ENCODE measurements at places on chromosomes 11 and 22.

- no peak for DNase-seq
Measured at GRCh38 chr11:108223348-108224149, 682 bp downstream of the ATM start.

DNA sequence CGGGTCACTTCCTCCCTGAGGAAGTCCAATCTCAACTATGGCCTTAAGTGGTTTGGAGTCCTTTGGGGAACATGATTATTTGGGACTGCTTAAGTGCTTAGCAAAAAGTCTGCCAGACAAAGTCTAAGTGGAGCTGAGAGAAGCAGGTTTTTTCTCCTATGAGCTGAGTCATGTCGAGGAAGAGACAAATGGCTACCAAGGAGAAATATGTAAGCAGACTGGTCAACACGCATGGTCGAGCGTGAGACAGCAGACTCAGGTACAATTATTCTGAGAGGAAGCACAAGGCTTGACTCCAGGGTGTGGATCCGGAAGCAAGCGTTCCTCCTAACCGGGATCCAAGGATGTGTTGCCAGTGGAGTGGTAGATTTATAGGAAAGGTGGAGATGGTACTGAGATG, 30.6 kb downstream of the UBASH3B start:
- no peak for DNase-seq

- no peak for DNase-seq
Measured at GRCh38 chr11:1934335-1935155, 12.6 kb upstream of the MRPL23 start.

GRCh38 chr22:22870577-22871404, 16.8 kb upstream of the IGLL5 start:
- no peak for DNase-seq

- DNase-seq = no peak
Measured at GRCh38 chr11:2663915-2664314, 35.9 kb downstream of the KCNQ1OT1 start.

GRCh38 chr11:100929377-100929776, 200.2 kb downstream of the PGR start:
- DNase-seq = no peak

DNA sequence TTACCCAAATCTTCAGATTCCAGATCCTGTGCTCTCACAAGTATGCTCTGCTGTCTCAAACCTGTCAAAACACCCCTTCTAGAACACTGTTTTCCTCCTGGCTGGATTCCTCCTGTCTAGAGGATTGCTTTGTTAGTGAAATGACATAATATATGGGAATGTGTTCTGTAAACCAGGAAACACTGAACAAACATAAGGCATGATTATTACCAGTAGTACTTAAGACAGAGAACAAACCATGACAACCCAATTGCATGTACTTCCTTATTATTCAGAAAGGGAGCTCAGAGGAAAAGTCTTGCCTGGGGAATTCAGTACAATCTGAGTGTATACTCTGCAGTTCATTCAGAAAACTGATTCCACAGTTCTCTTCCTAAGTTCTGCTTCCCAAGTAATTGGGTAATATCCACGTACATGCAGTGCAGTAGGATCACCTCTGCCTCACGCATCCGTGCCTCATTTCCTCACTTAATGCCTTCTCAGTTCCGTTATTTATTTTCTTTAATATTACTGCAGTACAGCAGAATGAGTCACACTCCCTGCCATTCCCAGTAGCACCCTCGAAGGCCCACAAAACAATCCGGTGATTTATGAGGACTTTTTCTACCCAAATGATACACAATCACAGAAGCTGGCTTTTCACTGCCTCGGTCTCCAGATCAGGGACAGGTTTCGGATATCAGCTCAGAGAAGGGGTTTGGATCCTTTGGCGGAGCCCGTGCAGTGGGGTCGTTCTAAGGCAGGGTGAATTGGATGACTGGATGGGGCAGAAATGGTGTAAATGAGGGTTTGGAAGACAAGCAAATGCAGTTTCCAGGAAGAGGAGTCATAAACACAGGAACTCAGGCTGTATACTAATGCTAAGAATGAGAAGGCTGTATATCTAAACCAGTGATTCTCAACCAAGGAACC, 896.9 kb downstream of the KCNA4 start:
- no peak for DNase-seq

- DNase-seq = no peak
Measured at GRCh38 chr11:95375451-95375850, 144.4 kb upstream of the SESN3 start.

DNA sequence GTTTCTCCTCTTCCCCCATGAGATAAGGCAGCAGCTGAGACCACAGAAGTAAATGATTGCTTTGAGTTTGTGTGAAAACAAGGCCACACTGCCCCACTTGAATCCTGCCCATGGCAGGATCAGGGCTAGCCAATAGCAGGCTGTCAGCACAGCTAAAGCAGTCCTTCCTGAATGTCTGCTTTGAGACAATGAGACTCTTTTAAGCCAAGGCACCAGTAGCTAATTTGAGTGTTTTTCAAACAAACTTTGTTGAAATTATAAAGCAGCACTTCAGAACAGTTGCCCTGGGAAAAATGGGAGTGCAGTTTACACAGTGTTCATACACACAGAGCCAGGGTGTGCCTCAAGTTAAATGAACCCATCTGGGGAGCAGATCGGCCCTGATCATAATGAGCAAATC, 103.5 kb upstream of the OR5AK2 start:
- DNase-seq = no peak

DNA sequence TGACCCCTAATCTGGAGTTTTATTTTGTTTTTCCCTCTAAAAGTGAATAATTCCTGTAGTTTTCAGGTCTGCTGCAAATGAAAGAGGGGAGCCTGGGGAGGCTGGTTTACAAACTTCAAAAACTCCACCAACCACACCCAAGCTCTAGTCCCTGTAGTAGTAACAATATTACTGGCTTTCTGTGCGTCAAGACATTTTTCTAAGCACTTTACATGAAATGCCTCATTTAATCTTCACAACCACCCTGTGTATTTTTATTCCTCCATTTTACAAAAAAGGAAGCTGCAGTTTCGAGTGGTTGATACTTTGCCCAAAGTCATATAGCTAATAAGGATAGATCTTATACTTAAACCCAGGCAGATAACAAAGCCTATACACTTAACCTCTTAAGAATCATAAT, 23.5 kb downstream of the CTNND1 start:
- no peak for DNase-seq

DNA sequence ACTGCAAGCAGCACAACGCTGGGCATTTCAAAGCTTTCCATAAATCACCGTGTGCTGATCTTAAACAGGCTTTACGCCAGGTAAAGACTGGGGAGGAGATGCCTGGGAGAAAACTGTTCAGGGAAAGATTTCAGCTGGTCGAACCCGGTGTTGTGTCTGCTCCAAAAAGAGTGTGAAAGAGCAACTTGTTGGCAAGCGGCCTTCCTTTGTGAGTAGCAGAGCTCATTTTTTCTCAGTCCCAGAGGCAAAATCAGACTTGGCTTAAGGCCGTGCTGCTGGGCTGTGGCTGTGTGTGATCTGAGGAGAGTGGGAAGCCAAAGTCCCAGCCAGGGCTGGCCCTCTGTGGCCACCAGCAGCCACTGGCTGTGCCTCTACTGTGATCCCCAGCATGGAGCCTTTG, 75.7 kb upstream of the E2F8 start:
- no peak for DNase-seq

DNA sequence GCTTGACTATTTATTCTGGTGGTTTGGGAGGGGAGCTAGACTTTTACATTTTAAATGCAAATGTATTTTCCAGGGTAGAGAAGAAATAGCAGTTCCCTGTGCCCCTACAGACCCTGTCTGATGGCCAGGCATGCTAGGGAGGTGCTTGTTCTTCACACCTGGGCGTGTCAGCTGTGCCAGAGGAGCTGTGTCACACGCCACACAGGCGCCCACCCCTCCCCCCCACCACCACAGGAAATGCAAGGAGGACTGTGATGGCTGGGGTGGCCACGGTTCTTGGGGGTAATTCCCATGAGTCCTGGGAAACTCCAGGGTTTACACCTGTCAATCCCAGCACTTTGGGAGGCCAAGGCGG, 82.2 kb downstream of the FLI1 start:
- DNase-seq = no peak

DNA sequence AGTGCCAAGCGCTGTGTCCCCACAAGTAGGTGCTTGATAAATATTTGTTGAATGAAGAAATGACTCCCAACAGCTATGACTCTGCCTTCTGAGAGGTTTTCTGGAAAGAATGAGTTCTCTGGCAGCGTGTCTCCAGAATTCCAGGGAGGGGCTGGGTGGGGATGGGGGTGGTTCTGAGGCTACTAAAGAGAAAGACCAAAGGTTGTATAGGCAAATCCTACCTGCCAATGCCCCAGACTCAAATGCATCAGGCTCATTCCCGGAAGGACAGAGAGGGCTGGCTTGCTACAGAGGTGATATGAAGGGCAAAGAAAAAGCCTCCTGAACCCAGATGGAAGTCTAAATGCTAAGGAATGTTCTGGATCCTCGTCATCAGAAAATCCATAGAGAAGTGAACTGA, 1.9 kb downstream of the DUSP18 start:
- DNase-seq = no peak

DNA sequence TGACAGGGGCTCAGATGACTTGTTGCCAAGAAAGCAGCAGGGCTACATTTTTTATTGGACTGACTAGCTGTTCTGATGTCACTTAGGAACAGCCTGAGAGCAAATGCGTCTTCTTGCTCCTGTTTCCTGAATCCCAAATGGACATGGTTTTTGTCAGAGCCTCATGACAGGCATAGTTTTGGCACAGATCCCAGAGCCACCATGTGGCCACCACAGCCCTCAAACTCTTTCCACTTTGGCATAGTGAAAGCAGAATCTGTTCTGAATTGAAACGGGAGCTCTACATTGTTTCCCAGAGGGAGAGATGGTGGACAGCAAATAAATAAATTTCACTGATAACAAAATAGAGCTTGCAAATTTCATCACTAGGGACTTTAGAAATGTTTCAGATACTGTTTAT, 222.2 kb downstream of the C11orf87 start:
- DNase-seq = no peak

- no peak for DNase-seq
Measured at GRCh38 chr11:127461241-127462064, 460.9 kb upstream of the KIRREL3 start.

DNA sequence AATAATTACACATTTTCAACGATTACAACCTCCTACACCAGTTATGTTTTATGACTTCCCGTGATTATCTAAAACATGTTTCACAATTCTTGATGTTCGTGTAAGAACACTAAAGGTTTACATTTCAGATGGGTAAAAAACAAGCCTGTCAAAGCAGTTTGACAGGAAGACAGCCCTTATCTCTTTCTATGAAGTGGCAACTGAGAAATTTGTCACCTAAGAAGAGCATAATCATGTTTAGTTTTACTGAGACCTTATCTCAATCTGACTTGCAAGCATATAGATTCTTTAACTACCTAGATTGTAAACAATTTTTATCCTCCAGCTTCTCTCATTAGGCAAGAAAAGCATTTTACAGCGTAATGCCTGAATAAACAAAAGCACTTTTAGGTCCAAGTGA, 218.4 kb upstream of the ZBED5 start:
- no peak for DNase-seq

DNA sequence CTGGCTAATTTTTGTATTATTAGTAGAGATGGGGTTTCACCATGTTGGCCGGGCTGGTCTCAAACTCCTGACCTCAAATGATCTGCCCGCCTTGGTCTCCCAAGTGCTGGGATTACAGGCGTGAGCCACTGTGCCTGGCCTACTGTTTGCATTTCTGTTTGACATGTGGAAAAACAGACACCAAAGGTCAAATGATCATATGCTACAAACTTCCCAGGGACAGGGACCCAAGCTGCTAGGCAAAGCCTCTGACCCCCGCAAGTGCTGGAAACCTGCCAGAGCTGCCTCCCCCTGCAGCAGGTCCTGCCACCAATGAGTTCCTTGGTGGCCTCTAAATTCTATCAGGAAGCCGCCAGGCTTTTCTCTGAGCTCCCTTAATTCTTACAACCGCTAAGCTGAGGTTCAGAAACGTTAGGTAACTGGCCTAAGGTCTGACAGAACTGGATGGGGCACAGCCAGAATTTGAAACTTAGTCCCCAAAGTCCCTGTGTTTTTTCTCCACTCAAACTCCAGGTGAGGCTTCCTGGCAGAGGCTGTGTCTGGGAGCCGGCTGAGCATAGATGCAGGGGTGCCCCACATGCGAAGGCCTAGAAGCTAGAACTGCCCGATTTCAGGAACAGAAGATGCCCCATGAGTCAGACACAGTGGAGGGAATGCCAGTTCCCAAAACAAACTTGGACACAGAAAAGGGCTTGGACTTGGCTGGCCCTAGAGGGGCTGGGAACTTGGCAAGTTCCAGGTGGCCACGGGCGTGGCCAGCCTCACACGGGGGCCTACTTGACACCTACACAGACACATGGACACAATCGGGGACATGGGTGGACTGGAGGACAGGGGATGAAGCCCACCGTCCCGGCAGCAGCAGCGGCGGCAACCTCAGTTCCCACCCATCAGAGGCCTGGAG, 7.4 kb downstream of the CSNK1E start:
- no peak for DNase-seq

DNA sequence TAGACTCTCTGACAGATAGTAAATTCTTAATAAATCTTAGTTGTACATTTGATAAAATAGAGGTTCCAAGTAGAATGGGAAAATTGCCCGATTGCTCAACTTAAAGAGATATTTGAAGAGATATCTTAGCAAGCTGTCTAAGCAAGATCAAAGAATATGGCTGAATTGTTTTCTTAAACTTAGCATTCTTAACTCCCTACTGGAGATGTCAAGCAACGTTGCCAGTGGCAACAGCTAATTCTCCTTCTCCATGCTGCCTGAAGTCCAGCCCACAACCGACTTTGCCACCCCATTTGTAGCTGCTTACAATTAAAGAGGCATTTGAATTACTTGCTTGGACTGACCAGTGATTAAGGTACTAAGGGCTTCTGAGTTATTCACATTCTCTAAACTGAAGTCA, 94.4 kb downstream of the FAM181B start:
- DNase-seq = no peak

DNA sequence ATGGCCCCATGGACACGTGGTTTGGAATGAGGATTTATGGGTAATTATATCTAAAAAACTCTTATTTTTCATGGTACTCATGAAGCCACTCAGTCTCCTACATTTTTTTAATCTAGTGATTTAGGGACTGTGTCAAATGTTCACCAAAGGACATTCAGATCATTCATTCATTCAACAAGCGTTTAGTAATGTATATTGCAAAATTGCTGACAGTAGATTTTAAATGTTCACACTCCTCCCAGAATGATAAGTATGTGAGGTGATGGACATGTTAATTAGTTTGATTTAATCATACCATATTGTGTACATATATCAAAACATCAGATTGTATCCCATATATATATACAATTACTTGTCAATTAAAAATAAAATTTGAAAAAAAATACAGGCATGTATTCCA, 40.8 kb upstream of the E2F8 start:
- DNase-seq = no peak

DNA sequence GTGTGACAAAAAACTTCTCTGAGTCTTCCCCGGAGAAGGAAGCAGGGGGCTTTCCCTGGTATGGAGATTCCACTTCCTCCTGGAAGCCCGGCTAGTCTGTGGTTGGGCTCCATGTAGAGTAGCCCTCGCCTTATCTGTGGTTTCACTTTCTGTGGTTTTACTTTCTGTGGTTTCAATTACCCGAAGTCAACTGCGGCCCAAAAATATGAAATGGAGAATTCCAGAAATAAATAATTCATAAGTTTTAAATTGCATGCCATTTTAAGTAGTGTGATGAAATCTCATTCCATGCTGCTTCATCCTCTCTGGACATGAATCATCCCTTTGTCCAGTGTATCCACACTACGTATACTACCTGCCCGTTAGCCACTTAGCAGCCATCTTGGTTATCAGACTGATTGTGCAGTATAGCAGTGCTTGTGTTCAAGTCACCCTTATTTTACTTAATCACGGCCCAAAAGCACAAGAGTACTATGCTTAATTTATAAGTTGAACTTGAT, 275.0 kb upstream of the SESN3 start:
- no peak for DNase-seq
